ENCODE measurements at places on chromosomes 7 and 10.

DNA sequence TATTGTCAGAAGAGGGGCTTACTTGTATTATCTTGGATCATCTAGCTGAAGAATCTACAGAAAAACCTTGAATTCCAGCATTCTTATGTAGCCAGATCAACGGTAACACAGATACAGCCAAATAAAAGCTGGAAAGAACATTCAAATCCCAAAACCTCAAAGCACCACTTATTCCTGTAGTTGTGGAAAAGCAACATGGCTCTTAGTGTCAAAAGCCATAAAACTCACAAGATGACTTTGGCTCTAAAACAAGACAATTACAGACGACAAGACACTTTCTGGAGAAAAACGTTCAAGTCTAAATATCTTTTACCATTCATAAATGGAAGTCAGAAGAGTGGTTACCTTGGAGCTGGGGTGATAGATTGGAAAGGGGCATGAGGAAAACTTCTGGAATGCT lies 173.0 kb downstream of the HERPUD2 start:
- DNase-seq = no peak

GRCh38 chr7:155682484-155682883 lies 38.0 kb downstream of the RBM33 start:
- DNase-seq = no peak

GRCh38 chr10:1608851-1609647 lies 128.3 kb downstream of the ADARB2 start:
- DNase-seq = no peak

GRCh38 chr10:27774831-27775230 lies 29.2 kb upstream of the MKX start:
- no peak for DNase-seq

DNA sequence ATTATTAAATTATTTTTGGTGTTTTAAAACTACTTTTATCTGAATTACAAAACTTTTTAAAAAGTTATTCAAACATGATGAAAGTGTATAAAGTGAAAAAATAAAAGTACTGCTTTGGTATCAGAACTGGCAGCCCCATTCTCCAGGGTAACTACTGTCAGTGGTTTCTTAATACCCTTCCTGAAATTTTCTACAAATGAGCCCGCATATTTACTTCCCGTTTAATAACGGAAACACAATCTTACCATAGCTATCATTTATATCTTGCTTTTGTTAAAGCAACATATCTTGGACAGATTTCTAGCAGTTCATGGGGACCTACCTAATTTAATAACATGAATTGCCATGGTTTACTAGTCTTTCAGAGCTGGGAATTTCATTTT lies 249.9 kb downstream of the RNLS start:
- DNase-seq = no peak

DNA sequence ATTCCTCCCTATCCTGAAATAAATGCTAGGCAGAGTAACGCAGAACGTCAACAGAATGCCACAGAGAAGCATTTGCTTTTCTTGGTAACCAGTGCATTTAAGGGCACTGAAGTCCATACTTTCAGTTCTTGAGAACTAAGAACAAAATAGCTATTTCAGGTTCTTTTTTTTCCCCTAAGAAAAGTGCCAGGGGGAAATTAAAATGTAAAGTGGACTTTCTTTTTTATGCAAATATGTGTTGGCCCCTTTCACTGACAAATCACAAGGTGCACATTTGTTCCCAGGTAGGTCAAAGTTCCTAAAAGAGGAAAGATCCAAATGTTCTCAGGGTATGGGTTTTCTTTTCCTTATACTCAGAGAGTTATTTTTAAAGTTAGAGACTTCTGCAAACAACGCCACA lies 151.5 kb downstream of the HPSE2 start:
- DNase-seq = no peak

- peak; percentile 2 for DNase-seq
Measured at GRCh38 chr10:85863301-85864172, 503.1 kb downstream of the GRID1 start.

GRCh38 chr7:151060416-151061212 lies 1.2 kb downstream of the SLC4A2 start:
- DNase-seq = no peak

DNA sequence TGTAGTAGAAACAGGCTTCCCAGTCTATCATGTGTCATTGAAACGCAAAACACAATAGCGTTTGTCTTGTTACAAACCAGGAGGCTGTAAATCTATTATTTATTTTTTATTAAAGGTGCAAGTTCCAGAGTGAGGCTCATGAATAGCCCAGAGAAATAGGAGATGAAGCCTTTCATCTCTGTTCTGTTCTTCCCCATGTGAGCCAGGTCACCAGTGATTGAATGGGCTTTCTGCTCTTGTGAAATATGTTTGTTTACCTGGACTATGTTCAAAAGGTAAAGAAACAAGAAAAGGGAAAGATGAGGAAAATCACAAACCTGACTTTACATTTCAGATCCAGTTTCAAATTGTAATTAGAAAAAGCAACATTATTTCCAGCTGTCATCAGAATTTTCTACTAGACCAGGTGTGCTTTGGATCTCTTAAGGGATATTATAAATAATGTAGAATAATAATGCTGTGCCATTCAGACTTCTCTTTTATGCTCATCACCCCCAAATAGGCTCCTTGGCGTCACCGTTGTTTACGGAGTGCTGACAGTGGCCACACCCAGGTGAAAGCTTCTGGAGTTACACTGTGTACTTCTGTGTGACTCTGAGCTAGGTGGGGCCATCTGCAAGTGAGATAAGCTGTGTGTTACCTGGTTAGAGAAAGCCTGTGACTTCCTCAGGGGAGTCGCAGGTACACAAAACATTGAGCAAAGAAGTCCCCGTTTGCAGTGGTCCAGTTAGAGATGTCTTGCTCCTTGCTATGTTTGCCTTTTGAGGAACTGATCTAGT lies 274.9 kb downstream of the SDK1 start:
- DNase-seq = no peak

GRCh38 chr10:56370217-56371113 lies 9.4 kb upstream of the ZWINT start:
- DNase-seq = no peak

- no peak for DNase-seq
Measured at GRCh38 chr10:10973310-10973709, 44.4 kb upstream of the CELF2 start.

- DNase-seq = peak; percentile 78
Measured at GRCh38 chr10:93702210-93703001, at the start of gene FRA10AC1. TSS of gene FRA10AC1 (minus strand) at chr10:93702592. CDS start at chr10:93700106, 2,486 bp downstream.

DNA sequence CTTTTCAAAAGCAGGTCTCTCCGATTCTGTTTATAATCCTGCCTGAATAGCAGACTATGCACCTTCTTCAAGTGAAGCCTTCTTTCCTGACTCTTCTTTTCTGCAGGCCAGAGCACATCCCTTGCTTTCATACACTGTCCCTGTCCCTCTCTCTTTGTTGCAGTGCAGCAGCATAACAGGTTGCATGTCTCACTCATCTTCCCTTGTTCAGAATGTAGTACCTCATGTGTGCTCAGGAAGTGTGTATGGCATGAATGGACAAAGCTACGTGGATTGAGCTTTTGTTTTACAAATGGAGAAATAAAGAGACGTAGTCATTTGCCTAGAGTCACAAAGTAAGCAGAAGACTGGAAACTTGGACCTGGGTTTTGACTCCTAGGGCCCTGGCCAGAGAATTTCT lies 68.0 kb downstream of the PTPRZ1 start:
- DNase-seq = no peak

GRCh38 chr7:36840904-36841303 lies 116.6 kb upstream of the AOAH start:
- no peak for DNase-seq

DNA sequence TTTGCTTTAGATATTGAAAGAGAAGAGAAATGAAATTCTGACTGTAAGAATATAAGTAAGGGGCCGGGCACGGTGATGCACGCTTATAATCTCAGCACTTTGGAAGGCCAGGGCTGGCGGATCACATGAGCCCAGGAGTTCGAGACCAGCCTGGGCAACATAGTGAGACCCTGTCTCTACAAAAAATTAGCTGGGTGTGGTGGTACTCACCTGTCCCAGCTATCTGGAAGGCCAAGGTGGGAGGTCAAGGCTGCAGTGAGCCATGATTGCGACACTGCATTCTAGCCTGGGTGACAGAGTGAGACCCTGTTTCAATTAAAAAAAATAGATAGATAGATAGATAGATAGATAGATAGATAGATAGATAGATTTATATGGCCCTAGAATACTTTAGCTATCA lies 82.3 kb downstream of the BTRC start:
- no peak for DNase-seq

DNA sequence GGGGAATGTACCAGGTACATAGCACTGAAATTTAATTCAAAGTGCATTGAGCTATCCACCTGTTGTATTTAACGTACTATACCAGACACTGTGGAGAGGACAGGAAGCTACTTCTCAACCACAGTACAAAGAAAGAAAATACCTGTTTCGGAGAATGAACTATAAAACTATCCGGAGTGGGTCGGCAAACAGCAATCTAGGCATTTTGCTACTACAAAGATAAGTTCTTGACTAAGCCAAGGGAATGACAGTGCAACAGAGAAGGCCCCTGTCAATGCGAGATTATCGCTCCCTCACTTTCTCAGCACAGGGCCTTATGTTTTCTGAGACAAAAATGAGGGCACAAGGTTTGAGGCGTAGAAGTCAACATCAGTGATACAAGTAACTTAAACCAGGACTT lies 27.4 kb downstream of the SFMBT2 start:
- DNase-seq = no peak

- no peak for DNase-seq
Measured at GRCh38 chr7:80147543-80148391, 13.1 kb downstream of the GNAI1 start.

GRCh38 chr7:45224832-45225231 lies 67.2 kb downstream of the RAMP3 start:
- DNase-seq = no peak

GRCh38 chr7:2965301-2965700 lies 78.4 kb downstream of the CARD11 start:
- DNase-seq = no peak

GRCh38 chr10:99057936-99058690 lies 177.5 kb downstream of the HPSE2 start:
- no peak for DNase-seq

DNA sequence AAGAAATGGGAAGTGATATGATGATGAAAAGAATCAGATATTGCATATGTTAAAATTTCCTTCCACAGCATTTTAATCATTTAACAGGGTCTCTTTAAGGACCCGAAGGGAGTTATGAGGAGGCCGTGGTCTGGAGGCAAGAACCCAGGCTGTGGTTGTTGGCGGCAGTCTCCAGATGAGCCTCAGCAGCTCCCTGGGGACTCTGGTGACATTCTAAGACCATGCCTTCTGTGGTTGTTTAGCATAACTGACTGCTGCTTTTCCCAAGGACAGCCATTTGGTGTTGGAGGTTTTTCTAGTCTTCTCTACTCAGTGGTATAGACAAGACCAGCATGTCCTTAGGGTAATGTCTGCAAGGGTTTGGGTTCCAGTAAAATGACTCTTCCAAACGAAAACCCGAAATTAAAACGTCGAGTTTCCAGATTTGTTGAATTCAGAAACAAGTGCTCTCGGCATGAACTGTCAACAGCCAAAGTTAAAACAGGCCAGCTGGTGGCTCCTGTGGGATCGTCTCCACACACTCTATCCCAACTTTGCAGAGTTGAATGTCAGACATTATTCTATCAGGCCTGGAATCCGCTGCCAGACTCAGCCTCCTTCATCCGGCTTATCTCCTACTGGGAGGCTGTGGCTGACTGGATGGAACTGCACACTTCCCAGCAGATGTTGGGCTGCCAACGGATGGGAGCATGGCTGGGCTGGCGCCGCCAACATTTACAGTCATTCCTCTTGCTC lies 183.1 kb downstream of the TAX1BP1 start:
- peak; percentile 33 for DNase-seq
